Karpas-422 (cell line): ENCODE measurements at places on chromosomes 5 and 9.

DNA sequence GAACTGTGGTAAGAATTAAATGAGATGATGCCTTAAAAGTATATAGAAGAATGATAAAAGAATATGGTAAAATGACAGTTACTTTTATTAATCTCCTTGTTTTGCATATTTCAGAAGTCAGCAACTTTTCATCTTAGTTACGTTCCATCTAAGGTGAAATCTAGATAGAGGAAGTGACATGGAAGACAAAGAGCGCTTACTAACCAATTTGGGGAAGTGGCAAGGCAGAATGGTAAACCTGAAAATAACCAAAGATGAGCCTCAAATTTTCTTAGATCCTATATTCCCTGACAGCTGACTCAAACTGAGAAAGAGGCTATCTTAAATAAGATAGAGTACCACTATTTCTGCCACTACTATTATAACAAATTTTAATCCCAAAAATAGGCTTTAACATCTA lies 52.5 kb downstream of the FGF10 start:
- H3K27me3 ChIP-seq: no peaks in the 10 kb centered on the region
- no peaks in the 10 kb centered on the region for H3K36me3 ChIP-seq
- H3K27ac ChIP-seq: no peak overlapping the region

DNA sequence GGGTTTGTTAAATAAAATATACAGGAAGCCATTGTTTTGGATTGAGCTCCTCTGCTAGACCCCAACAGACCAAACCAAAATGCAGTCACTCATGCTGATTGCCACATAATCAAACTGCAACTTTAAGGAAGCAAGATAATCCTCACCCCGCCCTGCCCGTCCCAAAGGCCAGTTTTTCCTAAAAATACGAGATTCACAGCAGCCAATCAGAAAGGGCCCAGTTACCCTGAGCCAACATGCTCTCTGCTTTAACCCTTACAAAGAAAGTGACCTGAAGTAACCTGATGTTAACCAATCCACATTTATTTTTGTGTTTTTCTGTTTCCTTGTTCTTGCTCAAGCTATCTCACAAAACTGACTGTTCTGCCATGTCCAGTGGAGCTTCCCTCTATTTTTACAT lies 21.5 kb upstream of the RNF20 start:
- H3K4me1 ChIP-seq: no peaks in the 10 kb centered on the region
- H3K36me3 ChIP-seq: no peaks in the 10 kb centered on the region
- no peaks in the 10 kb centered on the region for H3K27me3 ChIP-seq
- DNase-seq: no peak
- no peak overlapping the region for H3K27ac ChIP-seq

DNA sequence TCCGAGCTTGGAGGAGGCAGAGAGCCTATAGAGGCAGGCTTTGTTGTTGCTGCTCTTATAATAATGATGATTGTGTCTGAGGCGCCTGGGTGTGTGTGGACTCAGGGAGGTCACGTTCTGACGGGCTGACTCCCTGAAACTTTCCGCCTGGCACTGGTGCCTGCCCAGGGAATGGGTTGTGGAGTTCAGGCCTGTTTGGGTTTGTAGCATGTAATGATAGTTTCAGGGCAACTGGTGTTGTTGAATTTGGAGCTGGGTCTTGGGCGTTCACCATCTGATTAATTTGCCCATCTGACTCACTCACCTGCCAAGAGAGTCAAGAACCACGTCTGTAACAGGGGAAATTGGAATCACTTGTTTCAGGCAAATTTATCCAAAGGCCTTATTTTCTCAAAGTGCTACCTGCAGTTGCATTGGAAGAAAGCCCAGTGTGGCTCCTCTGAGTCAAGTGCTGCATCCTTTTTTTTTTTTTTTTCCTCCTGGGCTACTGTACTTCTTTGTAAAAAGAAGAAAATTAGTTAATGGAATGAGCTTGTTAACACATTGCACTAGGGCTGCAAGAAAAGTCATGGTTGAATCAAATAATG lies 386.5 kb downstream of the GADD45G start:
- no peaks in the 10 kb centered on the region for H3K27me3 ChIP-seq
- H3K36me3 ChIP-seq: no peaks in the 10 kb centered on the region
- H3K27ac ChIP-seq: no peak overlapping the region
- no peak overlapping the region for H3K4me3 ChIP-seq

- no peaks in the 10 kb centered on the region for H3K4me1 ChIP-seq
- no peaks in the 10 kb centered on the region for H3K36me3 ChIP-seq
- DNase-seq: no peak
- H3K4me3 ChIP-seq: no peak overlapping the region
- H3K27ac ChIP-seq: no peak overlapping the region
Observed at GRCh38 chr9:16830806-16831205, 39.7 kb downstream of the BNC2 start.

- no peaks in the 10 kb centered on the region for H3K27me3 ChIP-seq
- H3K36me3 ChIP-seq: peaks cover 73% of the 10 kb centered on the region
- H3K27ac ChIP-seq: no peak overlapping the region
- peak; percentile 60 for DNase-seq
- no peak overlapping the region for H3K4me3 ChIP-seq
- H3K4me1 ChIP-seq: no peaks in the 10 kb centered on the region
Observed at GRCh38 chr5:163489055-163489744, 16.2 kb upstream of the MAT2B start.

- no peaks in the 10 kb centered on the region for H3K36me3 ChIP-seq
- H3K4me3 ChIP-seq: no peak within 1 kb of the TSS
- no peaks in the 10 kb centered on the region for H3K27me3 ChIP-seq
- no peak within 1 kb of the TSS for H3K27ac ChIP-seq
- H3K4me1 ChIP-seq: no peaks in the 10 kb centered on the region
- DNase-seq: no peak
Observed at GRCh38 chr5:160852049-160852448, at the start of gene ATP10B. TSS of gene ATP10B (minus strand) at chr5:160852211. CDS start at chr5:160688074, 164,137 bp downstream.

- no peaks in the 10 kb centered on the region for H3K36me3 ChIP-seq
- H3K27ac ChIP-seq: no peak within 1 kb of the TSS
- DNase-seq: no peak
- no peaks in the 10 kb centered on the region for H3K27me3 ChIP-seq
Observed at GRCh38 chr5:1882337-1883119, at the start of gene IRX4. TSS of gene IRX4 (minus strand) at chr5:1882925. CDS start at chr5:1882647, 278 bp downstream.

- no peaks in the 10 kb centered on the region; the same call in 1 of the 2 replicates for H3K4me1 ChIP-seq
- H3K27ac ChIP-seq: no peak overlapping the region
- H3K27me3 ChIP-seq: no peaks in the 10 kb centered on the region
- no peak for DNase-seq
- no peak overlapping the region for H3K4me3 ChIP-seq
- H3K36me3 ChIP-seq: no peaks in the 10 kb centered on the region
Observed at GRCh38 chr5:143985832-143986515, 174.0 kb downstream of the HMHB1 start.

- H3K27ac ChIP-seq: no peak overlapping the region
- no peaks in the 10 kb centered on the region for H3K27me3 ChIP-seq
Observed at GRCh38 chr5:78811866-78812265, 163.3 kb upstream of the LHFPL2 start.

- no peak for DNase-seq
- H3K4me3 ChIP-seq: no peak overlapping the region
- no peak overlapping the region for H3K27ac ChIP-seq
- no peaks in the 10 kb centered on the region for H3K4me1 ChIP-seq
- no peaks in the 10 kb centered on the region for H3K27me3 ChIP-seq
Observed at GRCh38 chr9:93648181-93648580, 71.8 kb downstream of the PHF2 start.

DNA sequence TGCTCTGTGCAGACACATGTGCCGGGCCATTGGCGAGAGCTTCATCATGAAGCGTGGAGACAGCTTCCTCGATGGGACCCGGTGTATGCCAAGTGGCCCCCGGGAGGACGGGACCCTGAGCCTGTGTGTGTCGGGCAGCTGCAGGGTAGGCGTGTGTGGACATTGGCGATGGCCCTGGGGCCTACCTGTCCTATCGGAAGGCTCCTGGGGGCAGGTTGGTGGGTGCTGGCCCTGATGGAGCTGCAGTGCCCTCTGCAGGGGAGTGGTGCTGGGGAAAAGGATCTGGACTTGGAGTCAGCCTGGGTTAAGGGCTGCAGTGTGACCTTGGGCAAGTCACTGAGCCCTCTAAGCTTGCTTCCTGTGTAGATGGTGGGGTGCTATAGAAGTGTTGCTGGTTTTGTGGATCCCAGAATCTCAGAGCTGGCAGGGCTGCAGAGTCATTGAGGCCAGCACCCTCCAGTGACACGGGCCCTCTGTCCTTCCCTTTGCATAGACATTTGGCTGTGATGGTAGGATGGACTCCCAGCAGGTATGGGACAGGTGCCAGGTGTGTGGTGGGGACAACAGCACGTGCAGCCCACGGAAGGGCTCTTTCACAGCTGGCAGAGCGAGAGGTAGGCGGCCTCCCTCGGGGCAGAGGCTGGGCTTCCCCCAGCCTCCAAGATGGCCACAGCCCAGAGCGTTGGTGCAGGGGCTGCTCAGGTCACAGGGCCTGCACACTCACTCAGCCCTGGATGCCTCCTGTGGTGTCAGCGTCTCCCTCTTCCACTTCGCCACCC lies 15.8 kb downstream of the ADAMTS13 start:
- H3K27ac ChIP-seq: no peak overlapping the region
- DNase-seq: peak; percentile 78
- H3K4me3 ChIP-seq: no peak overlapping the region
- peaks cover 18% of the 10 kb centered on the region for H3K4me1 ChIP-seq

- peaks cover 18% of the 10 kb centered on the region for H3K4me1 ChIP-seq
- H3K27me3 ChIP-seq: no peaks in the 10 kb centered on the region
- H3K4me3 ChIP-seq: peak overlapping the region; percentile 47
- H3K27ac ChIP-seq: peak overlapping the region; percentile 11; the same call in 1 of the 2 replicates
- DNase-seq: no peak
Observed at GRCh38 chr9:134024214-134024792, 978 bp upstream of the BRD3OS start.

DNA sequence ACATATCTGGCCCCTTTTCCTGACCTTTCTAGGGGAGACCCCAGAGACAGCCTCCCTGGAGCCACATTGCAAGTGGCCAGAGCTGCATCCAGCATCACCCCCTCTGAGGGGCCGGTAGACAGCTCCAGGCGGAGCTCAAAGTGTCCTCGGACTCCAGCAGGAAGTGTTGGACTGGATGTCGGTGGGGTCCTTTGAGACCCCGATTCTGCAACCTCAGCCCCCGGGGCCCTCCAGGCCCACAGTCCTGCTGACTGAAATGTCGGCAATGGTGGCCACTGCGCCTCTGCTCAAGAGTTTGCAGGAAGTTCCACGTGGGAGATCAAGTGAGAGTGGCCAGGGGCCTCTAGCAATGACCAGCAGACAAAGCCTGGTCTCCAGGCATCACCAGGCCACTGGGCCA lies 115.9 kb upstream of the FOXD4L5 start:
- H3K27ac ChIP-seq: no peak overlapping the region
- no peak overlapping the region for H3K4me3 ChIP-seq
- H3K36me3 ChIP-seq: no peaks in the 10 kb centered on the region
- DNase-seq: no peak
- no peaks in the 10 kb centered on the region for H3K27me3 ChIP-seq

DNA sequence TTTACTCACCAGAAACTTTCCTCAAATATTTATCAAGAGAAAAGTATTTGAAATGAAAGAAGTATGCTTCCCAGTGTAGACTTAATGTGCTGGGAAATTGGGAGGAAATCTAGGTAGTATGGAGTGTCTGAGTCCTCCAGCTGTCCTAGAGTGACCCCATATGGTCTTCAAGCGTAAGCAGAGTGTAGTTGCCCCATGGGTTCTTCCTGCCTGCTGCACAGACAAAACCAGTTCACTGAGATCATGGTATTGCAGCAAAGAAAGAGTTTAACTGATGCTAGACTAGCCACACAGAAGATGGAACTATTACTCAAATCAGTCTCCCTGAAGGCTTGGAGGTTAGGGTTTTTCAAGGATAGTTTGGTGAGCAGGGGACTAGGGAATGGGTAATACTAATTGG lies 114.9 kb upstream of the PRLR start:
- no peak overlapping the region for H3K4me3 ChIP-seq
- no peaks in the 10 kb centered on the region for H3K36me3 ChIP-seq
- no peaks in the 10 kb centered on the region for H3K4me1 ChIP-seq
- H3K27ac ChIP-seq: no peak overlapping the region
- no peaks in the 10 kb centered on the region for H3K27me3 ChIP-seq

DNA sequence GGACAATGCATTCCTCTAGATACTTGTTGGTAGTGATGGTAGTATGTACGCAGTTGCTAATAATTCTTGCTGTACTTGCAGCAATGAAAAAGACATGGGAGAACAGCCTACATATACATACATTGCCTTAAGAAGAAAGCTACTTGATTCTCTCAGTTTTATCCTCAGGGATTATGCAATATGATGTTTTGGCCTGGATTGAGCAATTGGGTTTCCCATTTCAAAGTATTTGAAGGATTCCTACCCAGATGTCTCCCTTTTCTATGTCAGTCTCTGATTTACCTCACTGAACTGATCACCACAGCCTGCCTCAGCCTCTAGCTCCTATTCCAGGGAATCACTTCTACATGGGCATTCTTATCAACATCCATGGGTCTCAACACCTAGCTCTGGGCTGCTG lies 210.1 kb upstream of the CDH10 start:
- no peaks in the 10 kb centered on the region for H3K27me3 ChIP-seq
- H3K36me3 ChIP-seq: no peaks in the 10 kb centered on the region
- DNase-seq: no peak
- H3K4me1 ChIP-seq: no peaks in the 10 kb centered on the region

DNA sequence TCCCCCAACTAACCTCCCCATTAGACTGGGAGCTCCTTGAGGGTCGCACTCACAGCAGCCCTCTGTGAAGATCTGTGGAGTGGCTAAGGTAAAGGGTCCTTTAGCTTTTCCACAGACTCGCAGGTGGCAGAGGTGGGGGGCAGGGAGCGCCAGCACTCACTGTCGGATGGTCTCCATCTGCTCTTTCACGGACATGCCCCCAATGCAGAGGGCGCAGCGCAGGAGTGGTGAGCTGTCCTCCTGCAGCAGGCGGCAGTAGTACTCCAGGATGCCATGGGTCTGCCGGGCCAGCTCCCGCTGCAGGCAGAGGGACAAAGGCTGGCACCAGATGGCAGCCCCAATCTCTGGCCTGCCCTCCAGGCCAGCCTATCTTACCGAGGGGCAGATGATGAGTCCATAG lies 2.2 kb downstream of the DDX41 start:
- no peak for DNase-seq
- H3K27me3 ChIP-seq: no peaks in the 10 kb centered on the region
- H3K27ac ChIP-seq: no peak overlapping the region
- peaks cover 53% of the 10 kb centered on the region for H3K4me1 ChIP-seq

GRCh38 chr5:91228188-91228587 lies 154.9 kb downstream of the ARRDC3 start:
- H3K4me1 ChIP-seq: no peaks in the 10 kb centered on the region
- no peak overlapping the region for H3K27ac ChIP-seq
- no peaks in the 10 kb centered on the region for H3K27me3 ChIP-seq
- no peak overlapping the region for H3K4me3 ChIP-seq
- DNase-seq: no peak
- H3K36me3 ChIP-seq: no peaks in the 10 kb centered on the region

- H3K4me1 ChIP-seq: peaks cover 6% of the 10 kb centered on the region
- 0 out of 2 replicates have a peak, but pooled peaks cover 2% of the 10 kb centered on the region for H3K27me3 ChIP-seq
- H3K36me3 ChIP-seq: no peaks in the 10 kb centered on the region
- H3K27ac ChIP-seq: no peak overlapping the region
Observed at GRCh38 chr5:22835686-22836085, 17.5 kb downstream of the CDH12 start.

- peaks cover 12% of the 10 kb centered on the region for H3K36me3 ChIP-seq
- peak; percentile 34 for DNase-seq
- H3K27me3 ChIP-seq: no peaks in the 10 kb centered on the region
- peaks cover 50% of the 10 kb centered on the region for H3K4me1 ChIP-seq
Observed at GRCh38 chr9:137278721-137279711, 1.5 kb downstream of the TOR4A start.
